ENCODE measurements at places on chromosomes 2 and 18.

GRCh38 chr2:27897717-27898116 lies 7.2 kb downstream of the BABAM2 start:
- no peak for DNase-seq

DNA sequence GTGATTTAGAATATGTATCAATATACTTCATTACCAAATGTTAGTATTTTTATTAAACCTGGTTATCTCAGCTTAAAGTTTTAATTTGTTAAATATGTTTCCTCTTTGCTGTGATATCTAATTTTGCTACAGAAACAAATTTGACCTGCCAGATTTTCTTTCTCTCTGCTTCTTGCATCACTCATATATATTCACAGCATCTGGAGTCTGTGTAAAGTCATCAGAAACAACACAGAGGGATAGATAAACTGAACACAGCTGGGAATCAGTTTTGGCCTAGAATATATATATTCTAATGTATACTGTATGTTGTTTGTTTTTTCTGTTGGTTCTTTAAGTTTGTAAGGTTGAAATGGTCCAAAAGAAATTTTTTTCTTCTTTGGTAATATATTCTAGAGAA lies 8.5 kb downstream of the PSMD14 start:
- no peak for DNase-seq

DNA sequence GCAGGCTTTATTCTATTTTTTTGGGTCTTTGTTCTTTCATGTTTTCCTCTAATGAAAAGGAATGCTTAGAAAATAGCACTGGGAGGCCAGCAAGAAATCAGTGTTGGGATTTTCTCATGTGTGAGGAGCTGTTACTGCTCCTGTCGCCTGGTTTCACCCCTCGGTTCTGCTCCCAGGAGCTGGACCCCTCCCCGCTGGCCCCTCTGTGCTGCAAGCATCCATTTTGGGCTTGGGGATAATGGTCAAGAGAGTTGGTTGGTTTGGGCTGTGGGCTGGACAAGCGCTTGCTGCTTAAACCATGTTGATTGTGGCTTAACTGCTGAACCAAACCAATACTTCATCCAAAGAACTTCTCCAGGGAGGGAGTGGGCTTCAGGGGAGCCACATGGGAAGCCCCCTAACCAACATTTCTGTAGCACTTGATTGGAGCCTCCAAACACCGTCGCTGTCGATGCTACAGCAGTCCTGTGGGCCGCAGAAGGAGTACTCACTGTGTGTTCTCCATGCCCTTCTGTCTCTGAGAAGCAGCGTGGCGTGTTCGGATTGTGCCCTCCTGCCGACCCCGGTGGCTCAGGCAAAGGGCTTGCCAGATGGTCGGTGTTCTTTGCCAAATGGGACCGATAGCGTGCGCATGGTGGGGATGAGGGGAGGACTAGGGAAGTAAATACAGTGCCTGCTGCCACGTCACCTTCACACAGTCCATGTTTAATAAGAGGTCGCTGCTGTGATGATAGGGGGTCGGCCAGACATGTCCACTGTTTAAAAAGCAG lies 40.0 kb downstream of the AGAP1 start:
- DNase-seq: no peak

GRCh38 chr18:23512641-23513040 lies 9.3 kb downstream of the RMC1 start:
- DNase-seq: no peak

DNA sequence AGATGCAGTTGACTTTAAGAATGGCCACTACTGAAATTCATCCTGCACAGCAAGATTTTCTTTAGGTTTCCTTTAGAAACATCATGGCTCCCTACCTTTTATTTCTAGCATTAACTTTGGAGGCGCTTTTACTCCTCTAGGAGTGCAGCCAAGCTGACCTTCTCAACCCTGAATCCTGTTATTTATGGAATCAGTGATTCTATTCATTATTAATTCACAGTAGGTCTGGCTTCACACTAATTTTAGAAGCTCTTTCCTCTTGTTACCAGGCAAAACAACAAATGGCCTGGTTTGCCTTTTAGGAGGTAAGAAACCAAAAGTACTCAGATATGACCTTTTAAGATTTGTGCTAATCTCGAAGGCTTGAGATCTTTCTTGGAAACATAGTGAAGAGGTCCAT lies 93.0 kb upstream of the PELI1 start:
- DNase-seq: no peak

DNA sequence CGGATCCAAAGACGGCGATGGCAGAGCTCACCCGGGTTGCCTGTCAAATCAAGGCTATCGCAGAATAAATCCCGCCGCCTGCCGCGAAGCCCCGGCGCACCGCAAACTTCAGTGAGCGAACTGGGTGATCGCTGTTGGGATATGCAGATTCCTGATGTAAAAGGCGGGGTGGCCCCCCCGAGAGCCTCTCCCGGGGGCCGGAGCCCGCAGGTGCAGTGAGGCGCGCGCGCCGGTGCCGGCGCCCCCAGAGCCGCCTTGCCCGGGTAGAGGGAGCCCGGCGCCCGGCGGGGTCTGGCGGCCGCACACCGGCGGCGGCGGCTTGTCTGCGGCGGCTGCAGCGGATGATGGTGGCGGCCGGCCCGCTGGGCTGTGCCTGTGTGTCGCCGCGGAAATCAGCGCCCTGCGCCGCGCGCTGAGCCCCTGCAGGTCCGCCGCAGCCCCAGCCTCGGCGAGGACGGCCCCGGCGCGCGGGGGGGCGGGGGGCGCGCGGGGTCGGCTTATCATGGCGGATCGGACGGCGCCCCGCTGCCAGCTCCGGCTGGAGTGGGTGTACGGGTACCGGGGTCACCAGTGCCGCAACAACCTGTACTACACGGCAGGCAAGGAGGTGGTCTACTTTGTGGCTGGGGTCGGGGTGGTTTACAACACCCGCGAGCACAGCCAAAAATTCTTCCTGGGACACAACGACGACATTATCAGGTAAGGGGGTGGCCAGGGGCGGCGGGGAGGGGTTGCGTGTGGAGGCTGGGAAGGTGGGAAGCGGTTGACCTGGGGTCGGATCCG lies 1.3 kb downstream of the EML6 start:
- peak; percentile 18 for DNase-seq

DNA sequence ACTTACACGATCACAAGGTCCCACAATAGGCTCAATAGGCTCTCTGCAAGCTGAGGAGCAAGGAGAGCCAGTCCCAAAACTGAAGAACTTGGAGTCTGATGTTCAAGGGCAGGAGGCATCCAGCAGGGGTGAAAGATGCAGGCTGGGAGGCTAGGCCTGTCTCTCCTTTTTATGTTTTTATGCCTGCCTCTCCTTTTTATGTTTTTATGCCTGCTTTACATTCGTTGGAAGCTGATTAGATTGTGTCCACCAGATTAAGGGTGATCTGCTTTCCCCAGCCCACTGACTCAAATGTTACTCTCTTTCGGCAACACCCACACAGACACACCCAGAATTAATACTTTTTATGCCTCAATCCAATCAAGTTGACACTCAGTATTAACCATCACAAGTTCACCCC lies 9.9 kb upstream of the GYPC start:
- DNase-seq: no peak

GRCh38 chr2:54471221-54471711 lies 15.1 kb downstream of the SPTBN1 start:
- no peak for DNase-seq

GRCh38 chr2:241895712-241896641 lies 26.4 kb downstream of the RTP5 start:
- peak; percentile 10 for DNase-seq

- no peak for DNase-seq
Observed at GRCh38 chr2:201130524-201131186, 14.7 kb downstream of the CFLAR start.

- no peak for DNase-seq
Observed at GRCh38 chr2:101790416-101790815, 92.9 kb downstream of the MAP4K4 start.

DNA sequence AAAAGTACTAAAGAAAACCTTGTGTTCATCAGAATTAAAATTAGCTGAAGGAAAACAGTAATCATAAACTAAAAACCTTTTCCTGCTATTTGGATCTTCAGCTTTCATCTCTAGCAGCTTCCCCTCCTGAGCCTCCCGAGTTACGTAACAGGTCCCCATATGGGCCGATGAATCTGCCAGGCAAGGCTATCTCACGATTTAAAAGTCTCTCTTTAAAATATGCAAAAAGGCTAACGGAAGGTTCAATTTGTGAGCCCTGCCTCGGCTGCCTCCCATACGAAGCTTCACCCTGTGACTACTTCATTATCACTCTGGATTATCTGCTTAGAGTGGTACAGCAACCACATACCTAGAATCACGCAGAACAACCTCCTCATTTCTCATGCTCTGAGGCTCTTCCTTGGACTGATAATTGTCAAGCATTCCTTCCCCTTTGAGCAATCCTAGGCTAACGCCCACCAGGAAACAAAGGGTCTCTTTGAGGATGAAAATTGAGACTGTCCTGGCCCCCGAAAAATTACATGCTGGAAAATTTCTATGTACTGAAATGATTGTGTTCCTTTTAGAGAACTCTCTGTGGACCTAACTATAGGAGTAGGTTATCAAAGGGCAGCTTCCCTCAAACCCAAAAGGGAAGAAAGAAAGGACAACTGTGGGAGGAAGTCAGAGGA lies 147.4 kb downstream of the ZEB2 start:
- no peak for DNase-seq

DNA sequence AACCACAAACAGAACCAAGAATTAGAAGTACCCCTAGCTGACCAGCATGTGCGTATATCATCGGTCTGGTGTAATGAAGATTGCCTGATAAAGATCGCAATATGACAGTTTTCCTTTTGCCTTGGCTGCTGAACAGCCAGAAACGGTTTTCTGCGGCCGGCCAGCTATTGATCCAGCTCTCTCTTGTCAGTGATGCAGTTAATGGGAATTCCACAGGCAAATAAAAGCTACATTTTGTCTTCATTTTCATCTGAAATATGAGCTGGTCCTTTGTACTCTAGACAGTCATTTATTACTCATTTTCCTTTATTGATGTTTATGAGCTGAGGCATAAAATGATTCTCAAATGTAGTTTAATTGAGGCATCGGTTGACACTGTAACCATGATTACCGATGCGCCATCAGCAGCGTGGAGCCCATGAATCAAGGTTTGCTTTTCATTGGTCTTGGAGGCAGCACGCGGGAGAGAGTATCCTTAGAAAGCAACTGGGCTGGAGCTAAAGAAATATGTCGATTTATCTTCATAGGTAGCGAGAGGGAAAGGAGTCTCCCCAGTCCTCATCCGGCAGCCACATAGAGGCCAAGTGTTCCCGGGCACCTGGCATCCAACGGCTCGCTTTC lies 535.2 kb downstream of the GALR1 start:
- no peak for DNase-seq

GRCh38 chr2:68766376-68766845 lies 31.8 kb downstream of the ARHGAP25 start:
- DNase-seq: peak; percentile 47

DNA sequence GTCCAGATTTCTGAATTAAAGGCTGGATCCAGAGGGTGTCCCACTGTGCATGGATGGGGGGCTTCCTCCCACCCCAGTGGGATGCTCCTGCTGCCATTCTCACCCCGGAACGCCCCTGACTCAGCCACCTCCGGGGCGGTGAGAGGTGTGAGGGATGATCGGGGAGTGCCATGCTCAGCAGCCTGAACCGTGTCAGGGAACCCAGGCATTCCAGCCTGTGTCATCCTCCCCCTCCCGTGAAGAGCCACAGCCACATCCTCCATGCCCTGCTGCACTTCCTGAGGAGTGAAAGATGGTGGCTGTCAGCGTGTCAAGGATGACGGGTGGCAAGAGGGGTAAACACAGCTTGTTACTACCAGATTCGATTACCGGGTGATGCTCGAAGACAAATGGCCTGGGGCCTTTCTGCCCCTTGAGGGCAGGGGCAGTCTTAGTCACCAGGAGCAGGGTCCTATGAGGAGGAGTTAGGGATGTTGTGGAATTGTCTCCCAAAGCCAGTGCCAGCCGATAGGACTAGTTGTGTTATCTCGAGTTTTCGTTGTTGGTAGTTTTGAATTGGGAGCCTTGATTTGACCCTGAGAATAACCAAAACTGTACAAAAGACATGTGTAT lies 80.8 kb downstream of the TCF7L1 start:
- DNase-seq: no peak

GRCh38 chr18:60277855-60278480 lies 94.6 kb downstream of the MC4R start:
- DNase-seq: no peak

DNA sequence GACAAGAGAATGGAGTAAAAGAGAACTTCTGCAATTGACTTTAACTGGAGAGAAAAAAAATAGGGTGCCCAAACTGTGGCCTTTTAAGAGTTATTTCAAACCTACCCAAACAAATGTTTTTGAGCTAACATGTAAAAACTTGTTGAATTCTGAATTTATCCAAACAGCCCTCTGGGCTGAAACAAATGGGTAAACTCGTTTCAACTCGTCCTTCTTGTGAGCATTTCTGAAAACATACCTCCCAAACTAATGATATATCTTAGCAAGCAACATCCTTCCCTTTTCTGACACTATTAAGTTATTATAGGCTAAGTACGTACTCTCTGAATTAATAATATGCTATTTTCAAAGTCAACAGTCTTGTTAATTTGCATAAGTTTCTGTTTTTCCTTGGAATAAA lies 793.0 kb upstream of the ACVR2A start:
- DNase-seq: no peak

DNA sequence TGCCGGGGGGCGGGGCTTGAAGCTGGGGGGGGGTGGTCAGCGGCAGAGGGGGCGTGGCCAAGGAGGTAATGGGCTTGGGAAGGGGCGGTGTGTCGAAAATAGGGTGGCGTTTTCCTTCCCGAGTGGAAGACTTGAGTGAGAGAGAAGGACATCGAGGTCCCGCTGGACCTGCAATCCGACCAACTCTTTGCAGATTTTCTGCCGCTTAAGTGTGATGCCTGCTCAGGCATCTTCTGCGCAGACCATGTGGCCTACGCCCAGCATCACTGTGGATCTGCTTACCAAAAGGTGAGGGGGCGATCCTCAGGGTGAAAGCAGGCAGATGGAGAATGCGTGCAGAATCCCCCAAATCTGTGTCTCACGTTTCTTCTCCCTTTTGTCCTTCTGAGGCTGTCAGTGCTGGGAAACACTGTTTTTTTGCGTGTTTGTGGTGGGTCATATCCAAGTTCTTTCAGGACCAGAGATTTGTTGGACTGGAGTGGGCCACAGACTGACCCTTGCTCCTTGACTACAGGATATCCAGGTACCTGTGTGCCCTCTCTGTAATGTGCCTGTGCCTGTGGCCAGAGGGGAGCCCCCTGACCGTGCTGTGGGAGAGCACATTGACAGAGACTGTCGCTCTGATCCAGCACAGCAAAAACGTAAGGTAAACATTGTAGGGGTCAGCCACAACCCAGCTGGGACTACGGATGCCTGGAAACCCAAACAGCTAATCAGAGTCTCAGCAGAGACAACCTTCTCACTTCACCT lies 727 bp downstream of the ZFAND2B start:
- no peak for DNase-seq

DNA sequence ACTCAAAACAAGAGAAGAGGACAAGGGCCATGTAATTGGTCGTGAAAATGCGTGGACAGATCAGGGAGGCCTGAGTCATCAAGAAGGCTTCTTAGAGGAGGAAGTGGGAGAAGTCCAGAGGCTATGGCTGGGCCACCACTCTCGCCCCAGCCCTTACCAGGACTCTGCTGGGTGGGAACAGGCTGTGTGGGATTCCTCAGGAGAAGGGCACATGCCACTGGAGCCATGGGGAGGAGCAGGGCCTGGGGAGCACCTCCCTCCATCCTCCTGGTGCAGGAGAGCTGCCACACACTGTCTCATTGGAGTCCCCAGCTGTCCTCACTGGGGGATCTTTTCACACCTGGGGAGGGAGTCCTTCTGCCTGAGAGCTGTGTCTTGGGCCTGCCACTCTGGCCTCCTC lies 9.4 kb upstream of the RALB start:
- DNase-seq: no peak
